ENCODE measurements at places on chromosomes 7 and 10. TPM values are rescaled to one million over a fixed set of nuclear protein-coding genes. Genes with fewer than 3 reads are reported as not detected.

DHTKD1 gene
- total RNA-seq, result 35.7 TPM

- no peak overlapping the region for H3K27ac ChIP-seq
- peak overlapping the region; percentile 38 for H3K4me3 ChIP-seq
- no peaks in the 10 kb centered on the region for H3K4me1 ChIP-seq
- no peak for DNase-seq
These were observed 1.2 kb upstream of the PLXNA4 start for GRCh38 chr7:132577206-132578049.

- H3K27me3 ChIP-seq, result no peaks in the 10 kb centered on the region
- H3K27ac ChIP-seq, result no peak overlapping the region
- DNase-seq, result no peak
- H3K4me1 ChIP-seq, result no peaks in the 10 kb centered on the region
- no peaks in the 10 kb centered on the region for H3K36me3 ChIP-seq
These were observed 16.2 kb upstream of the ICA1 start for GRCh38 chr7:8278183-8278582.

DNA sequence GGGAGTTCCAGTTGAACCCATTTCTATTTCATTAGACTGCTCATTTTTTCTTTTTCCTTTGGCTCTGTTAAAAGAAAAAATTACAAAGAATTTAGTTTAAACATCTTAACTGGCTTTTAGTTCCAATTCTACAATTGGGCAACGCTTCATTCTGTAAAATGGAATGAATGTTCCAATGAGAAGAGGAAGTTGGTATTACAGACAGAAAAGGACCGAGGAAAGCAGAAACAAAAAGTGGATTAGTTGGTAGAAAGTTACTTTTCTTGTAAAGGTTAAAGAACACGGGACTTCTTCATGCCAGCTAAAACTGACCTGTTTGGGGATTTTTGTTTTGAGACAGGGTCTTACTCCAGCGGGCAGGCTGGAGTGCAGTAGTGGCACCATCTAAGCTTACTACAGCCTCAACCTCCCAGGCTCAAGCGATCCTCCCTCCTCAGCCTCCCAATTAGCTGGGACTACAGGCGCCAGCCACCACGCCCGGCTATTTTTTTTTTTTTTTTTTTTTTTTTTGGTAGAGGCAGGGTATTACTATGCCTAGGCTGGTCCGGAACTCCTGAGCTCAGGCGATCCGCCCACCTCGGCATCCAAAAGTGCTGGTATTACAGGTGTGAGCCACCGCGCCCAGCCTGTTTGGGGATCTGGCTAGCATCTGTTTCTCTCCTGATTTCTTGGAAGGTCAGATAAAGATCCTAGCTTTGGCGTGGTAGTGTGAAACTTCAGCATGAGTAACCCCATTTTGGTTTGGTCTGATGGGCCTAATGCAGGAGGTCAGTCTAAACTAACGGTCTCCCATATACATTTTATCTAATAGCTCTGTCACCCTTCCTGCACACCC is 1.3 kb upstream of the VDAC2 start:
- no peaks in the 10 kb centered on the region for H3K27me3 ChIP-seq
- H3K27ac ChIP-seq, result peak overlapping the region; percentile 95
- no peak for DNase-seq
- peaks cover 12% of the 10 kb centered on the region for H3K4me1 ChIP-seq
- H3K36me3 ChIP-seq, result no peaks in the 10 kb centered on the region
